ENCODE measurements at places on chromosomes 2 and 18. TPM values are rescaled to one million over a fixed set of nuclear protein-coding genes. Genes with fewer than 3 reads are reported as not detected.

- H3K36me3 ChIP-seq, result no peaks in the 10 kb centered on the region
- DNase-seq, result no peak
- H3K4me1 ChIP-seq, result no peaks in the 10 kb centered on the region
- no peak overlapping the region for H3K4me3 ChIP-seq
- no peak overlapping the region for H3K27ac ChIP-seq
- no peaks in the 10 kb centered on the region for H3K27me3 ChIP-seq
Observed at GRCh38 chr2:10471955-10472354, 23.8 kb upstream of the ODC1 start.

DNA sequence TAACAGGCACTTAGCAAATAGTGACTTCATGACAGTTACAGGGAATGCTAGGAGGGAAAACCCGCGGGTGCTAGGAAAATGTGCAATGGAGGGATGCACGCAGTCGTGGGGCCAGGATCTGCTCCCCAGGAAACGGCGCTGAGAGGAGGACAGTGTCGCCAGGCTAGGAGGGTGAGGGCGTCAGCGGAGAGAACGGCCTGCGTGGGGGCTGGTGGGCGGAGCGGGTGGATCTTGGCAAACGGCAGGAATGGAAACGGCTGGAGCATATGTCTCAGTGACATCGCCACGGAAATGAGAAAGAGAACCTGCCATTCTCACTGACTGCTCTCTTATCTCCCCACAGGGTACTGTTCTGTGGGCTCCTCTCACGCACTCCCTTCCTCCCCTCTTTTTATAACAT is 478.5 kb upstream of the ID2 start:
- no peak overlapping the region for H3K27ac ChIP-seq
- no peak overlapping the region for H3K4me3 ChIP-seq
- DNase-seq, result no peak
- H3K4me1 ChIP-seq, result no peaks in the 10 kb centered on the region
- 0 out of 2 replicates have a peak, but pooled peaks cover 2% of the 10 kb centered on the region for H3K27me3 ChIP-seq

DNA sequence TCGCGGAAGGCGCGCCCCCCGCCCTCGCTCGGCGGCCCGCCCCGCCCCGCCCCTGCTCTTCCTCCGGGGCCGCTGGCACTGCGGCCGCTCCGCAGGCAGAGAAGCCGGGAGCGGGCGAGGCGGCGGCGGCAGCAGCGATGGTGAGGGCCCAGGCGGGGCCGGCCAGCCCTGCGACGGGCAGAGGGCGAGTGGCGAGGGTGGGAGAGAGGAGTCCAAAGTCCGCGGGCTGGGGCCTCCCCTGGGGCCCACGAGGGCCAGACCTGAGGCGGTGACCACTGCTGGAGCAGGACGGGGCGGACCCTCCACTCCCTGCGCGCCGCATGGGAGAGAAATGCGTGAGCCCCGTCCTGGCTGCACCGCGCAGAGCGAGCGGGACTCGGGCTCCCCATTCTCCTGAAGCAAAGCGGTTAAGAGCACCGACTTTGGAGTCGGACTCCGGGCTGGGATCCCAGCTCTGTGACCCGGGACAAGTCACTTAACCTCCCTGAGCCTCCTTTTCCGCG is at the start of gene VAMP5:
Gene VAMP5 (plus strand): TSS at position 78 of the 503 bp plus-strand sequence. CDS start 60 bp downstream, at position 138.
- peaks cover 27% of the 10 kb centered on the region for H3K4me1 ChIP-seq
- H3K27ac ChIP-seq, result peak within 1 kb of the TSS; percentile 87
- no peak for DNase-seq

GRCh38 chr18:8778824-8779223 is 73.5 kb downstream of the MTCL1 start:
- H3K4me3 ChIP-seq, result no peak overlapping the region
- no peaks in the 10 kb centered on the region for H3K4me1 ChIP-seq
- peaks cover 2% of the 10 kb centered on the region for H3K36me3 ChIP-seq
- no peak for DNase-seq
- H3K27ac ChIP-seq, result no peak overlapping the region
- H3K27me3 ChIP-seq, result no peaks in the 10 kb centered on the region

- no peak overlapping the region for H3K27ac ChIP-seq
- H3K36me3 ChIP-seq, result no peaks in the 10 kb centered on the region
- DNase-seq, result no peak
- no peak overlapping the region for H3K4me3 ChIP-seq
- H3K4me1 ChIP-seq, result no peaks in the 10 kb centered on the region
Observed at GRCh38 chr2:158478816-158479215, 22.1 kb downstream of the PKP4 start.

DNA sequence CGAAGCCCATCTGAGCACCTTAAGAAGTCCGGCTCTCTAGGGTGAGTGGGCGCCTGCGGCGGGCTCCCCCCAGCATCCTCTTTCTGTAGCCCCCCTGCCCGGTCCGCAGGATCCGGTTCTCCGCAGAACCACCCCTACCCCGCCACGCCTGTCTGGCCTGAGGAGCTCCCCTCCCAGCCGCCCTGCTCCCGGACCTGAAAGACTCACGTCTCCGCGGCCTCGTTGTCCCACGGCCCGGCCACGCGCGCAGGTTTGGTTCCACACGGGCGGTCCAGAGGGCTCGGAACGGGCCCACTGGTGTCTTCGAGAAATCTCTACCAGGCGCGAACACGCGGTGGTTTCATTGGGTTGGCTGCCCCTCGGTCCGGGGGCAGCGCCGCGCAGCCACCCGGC is 237 bp downstream of the SLC39A6 start:
- peaks cover 7% of the 10 kb centered on the region for H3K36me3 ChIP-seq
- peak overlapping the region; percentile 68 for H3K27ac ChIP-seq
- no peaks in the 10 kb centered on the region for H3K27me3 ChIP-seq
- no peak for DNase-seq
- H3K4me3 ChIP-seq, result peak overlapping the region; percentile 98
- peaks cover 5% of the 10 kb centered on the region for H3K4me1 ChIP-seq

DNA sequence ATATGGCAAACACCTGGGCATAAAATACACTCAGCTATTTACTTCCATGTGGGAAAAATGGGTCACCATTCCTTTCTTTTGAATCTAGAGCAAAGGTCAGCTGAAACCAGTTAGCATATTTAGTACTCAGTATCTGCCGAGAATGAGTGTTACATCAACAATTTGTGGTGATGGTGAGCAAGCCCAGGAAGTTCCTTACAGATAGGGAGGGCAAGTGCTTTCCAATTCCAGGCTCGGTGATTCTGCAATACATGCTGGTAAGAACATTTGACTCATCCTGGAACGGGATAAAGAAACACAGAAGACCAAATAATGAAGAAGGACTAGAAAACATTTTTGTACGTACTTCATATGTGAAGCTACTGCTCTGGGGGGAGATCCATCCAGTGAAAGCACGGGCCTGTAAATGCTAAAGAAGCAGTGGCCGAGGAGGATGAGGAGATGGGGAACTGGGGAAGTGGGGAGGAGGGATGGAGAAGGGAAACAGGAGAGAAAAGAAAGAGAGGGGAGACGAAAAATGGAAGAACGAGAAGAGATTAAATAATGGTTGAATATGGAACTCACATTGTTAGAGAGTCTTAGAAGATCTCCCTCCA is 251.9 kb downstream of the TTC32 start:
- no peak overlapping the region for H3K4me3 ChIP-seq
- H3K36me3 ChIP-seq, result no peaks in the 10 kb centered on the region
- H3K27ac ChIP-seq, result no peak overlapping the region
- DNase-seq, result no peak
- H3K4me1 ChIP-seq, result no peaks in the 10 kb centered on the region
- no peaks in the 10 kb centered on the region for H3K27me3 ChIP-seq

- peaks cover 6% of the 10 kb centered on the region for H3K4me1 ChIP-seq
- DNase-seq, result no peak
- H3K4me3 ChIP-seq, result peak within 1 kb of the TSS; percentile 53
Observed at GRCh38 chr2:224039080-224039769, at the start of gene SERPINE2. SERPINE2 (minus strand) TSS chr2:224039286; CDS start chr2:224001900, 37,386 bp downstream.

DNA sequence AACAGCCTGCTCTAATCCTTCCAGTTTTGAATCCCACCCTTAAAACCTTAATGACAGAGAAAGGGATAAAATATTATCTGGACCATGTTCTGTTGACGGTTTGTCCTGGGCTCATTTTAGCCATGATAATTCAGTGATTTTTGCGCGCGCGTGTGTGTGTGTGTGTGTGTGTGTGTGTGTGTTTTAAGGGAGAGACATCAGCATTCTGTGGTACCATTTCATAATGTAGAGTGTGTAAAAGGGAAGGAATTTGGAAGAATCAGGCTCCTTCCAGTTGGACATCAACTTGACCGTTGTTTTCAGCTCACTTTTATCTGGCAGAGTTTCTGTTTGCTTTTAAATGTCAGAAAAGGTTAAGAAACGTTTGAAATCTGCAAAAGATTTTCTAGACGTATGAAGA is 535.5 kb downstream of the TNS1 start:
- DNase-seq, result no peak
- H3K27ac ChIP-seq, result no peak overlapping the region
- H3K27me3 ChIP-seq, result no peaks in the 10 kb centered on the region
- H3K36me3 ChIP-seq, result no peaks in the 10 kb centered on the region
- no peaks in the 10 kb centered on the region for H3K4me1 ChIP-seq

DNA sequence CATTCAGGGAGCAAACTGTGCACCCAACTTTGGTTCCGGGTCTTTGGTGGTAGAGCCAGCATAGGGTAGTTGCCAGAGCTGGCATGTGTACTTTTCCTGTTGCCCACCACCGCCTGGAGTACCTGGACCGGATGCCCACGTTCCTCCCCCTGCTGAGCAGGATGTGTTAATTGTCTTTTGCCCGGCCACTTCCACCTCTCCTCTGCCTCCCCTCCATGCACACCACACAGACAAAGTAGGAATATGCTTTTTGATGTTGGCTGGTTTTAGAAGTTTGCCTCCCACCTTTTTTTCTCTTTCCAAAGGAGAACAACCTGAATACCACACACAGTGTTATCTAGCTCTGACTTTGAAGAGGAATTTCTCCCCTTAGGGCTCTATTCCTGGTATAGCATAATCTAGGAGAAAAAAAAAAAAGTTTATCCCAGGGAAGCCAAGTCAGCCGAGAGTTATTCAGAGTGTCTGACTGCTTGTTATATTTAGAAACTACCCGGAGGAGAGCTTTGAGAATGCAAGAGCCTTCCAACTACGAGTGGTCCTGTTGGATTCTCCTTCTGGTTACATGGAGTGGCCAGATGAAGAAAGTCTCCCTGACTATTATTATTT is 111.9 kb downstream of the SETBP1 start:
- H3K27ac ChIP-seq, result no peak overlapping the region
- no peak for DNase-seq
- no peaks in the 10 kb centered on the region for H3K36me3 ChIP-seq
- no peak overlapping the region for H3K4me3 ChIP-seq
- no peaks in the 10 kb centered on the region for H3K4me1 ChIP-seq

DNA sequence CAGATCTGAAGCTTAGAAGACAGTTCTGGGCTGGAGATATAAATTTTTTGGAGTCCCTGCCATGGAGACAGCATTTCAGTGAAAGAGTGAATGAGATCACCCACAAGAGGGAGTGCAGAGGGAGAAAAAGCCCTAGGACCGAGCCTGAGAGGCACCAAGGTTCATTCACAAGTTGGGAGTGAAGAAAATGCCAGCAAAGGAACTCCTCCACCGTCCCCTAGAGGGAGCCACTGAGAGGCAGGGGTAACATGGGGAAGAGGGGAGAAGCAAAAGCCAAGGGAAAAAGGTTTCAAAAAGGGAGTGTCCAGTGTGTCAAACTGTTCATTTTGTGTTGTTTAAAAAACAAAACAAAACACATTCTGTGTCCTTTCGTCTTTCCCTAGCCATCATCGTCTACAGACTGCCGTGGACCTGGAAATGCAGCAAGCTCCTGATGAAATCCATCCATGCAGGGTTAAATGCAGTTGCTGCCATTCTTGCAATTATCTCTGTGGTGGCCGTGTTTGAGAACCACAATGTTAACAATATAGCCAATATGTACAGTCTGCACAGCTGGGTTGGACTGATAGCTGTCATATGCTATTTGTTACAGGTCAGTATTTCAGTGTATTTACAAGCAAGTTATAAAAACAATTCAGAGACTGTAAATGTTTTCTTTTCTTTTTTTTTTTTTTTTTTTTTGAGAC is 19.1 kb downstream of the CYBRD1 start:
- H3K36me3 ChIP-seq, result no peaks in the 10 kb centered on the region
- H3K27ac ChIP-seq, result no peak overlapping the region
- no peaks in the 10 kb centered on the region for H3K4me1 ChIP-seq

- H3K27ac ChIP-seq, result no peak overlapping the region
- no peaks in the 10 kb centered on the region for H3K27me3 ChIP-seq
- no peaks in the 10 kb centered on the region for H3K36me3 ChIP-seq
- H3K4me3 ChIP-seq, result no peak overlapping the region
Observed at GRCh38 chr18:32803568-32803967, 30.7 kb upstream of the KLHL14 start.

- H3K36me3 ChIP-seq, result no peaks in the 10 kb centered on the region
- DNase-seq, result no peak
- no peak overlapping the region for H3K4me3 ChIP-seq
Observed at GRCh38 chr2:75592888-75593287, 32.1 kb upstream of the EVA1A start.

DNA sequence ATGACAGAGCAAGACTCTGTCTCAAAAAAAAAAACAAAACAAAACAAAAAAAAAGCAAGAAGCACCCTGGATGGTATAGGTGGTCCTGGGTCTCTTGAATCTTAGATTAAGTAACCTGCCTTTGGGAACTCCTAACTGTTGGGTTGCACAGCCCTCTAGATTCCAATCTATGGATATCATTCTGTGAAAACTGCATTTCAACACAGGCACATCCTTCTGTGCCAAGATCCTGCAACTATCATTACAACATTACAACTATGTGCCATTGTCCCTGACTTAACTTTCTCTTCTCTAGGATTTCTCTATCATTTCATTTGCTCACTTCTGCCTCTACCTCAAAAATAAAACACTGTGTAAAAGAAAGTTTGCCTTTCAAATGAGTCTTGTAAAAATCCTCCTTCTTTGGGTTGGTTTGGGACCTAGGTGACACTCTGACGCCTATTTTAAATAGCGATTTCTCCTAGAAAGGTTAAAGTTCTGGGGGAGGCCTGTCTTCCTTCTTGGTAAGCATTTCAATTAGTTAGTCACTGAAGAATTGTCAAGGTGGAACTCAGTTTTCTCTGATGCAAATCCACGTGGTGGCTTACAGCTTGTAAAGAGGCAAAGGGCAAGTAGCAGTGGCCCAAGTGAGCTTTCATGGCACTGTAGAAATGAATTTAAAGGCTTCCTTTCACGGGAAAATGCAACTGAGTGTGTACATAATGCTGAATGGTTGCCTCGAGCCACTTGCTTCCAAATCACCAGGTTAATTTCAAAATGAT is 9.2 kb downstream of the LGALSL start:
- H3K27ac ChIP-seq, result no peak overlapping the region
- H3K27me3 ChIP-seq, result no peaks in the 10 kb centered on the region
- H3K4me3 ChIP-seq, result no peak overlapping the region
- no peak for DNase-seq

The POTEE gene
- 1.1 TPM for total RNA-seq

The SP140 gene
- total RNA-seq, result 1.1 TPM

The CRYBA2 gene
- total RNA-seq, result not detected

The PDIA6 gene
- 271 TPM for total RNA-seq

The COL4A4 gene
- total RNA-seq, result 0.13 TPM
